ENCODE measurements at places on chromosomes 2 and 18.

DNA sequence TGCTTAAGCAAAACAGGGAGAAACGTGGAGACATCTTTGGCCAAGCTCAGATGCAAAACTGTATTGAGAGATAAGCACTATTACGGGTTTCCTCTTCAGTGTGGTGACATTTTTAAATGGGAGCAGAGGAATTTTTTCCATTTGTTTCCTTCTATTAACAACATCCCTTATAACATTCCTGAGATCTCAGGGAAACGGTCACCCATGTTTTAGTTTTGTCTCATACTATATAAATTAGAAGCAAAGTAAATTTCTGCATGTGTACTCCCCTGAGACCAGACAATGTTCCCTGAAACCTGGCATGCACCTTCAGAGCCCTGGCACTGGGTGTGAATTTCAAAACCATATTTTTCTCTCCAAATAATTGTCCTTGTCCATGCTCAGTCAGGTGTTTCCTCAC, 57.6 kb upstream of the RNF152 start:
- no peak for DNase-seq

- DNase-seq = no peak
Measured at GRCh38 chr2:52356556-52356955, 1324.6 kb upstream of the NRXN1 start.

DNA sequence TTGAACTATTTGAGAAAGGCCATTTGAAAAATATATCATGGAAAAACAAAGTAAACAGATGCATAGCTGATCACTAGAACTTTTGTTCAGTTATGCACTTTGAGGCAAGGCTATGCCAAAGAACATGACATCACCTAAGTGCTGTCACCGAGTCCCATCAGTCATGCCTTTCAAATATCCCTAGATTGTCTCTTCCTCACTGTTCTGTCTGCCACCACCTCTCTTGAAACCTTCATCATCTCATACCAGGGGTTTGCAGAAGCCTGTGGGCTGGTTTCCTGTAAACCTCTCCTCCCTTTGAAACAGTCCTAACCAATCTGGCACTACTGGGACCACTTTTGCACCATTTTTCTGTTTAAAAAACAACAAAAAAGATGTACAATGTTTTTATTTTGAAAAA, 12.3 kb upstream of the RAPH1 start:
- DNase-seq = no peak

- no peak for DNase-seq
Measured at GRCh38 chr2:196566961-196567666, 72.4 kb upstream of the CCDC150 start.

DNA sequence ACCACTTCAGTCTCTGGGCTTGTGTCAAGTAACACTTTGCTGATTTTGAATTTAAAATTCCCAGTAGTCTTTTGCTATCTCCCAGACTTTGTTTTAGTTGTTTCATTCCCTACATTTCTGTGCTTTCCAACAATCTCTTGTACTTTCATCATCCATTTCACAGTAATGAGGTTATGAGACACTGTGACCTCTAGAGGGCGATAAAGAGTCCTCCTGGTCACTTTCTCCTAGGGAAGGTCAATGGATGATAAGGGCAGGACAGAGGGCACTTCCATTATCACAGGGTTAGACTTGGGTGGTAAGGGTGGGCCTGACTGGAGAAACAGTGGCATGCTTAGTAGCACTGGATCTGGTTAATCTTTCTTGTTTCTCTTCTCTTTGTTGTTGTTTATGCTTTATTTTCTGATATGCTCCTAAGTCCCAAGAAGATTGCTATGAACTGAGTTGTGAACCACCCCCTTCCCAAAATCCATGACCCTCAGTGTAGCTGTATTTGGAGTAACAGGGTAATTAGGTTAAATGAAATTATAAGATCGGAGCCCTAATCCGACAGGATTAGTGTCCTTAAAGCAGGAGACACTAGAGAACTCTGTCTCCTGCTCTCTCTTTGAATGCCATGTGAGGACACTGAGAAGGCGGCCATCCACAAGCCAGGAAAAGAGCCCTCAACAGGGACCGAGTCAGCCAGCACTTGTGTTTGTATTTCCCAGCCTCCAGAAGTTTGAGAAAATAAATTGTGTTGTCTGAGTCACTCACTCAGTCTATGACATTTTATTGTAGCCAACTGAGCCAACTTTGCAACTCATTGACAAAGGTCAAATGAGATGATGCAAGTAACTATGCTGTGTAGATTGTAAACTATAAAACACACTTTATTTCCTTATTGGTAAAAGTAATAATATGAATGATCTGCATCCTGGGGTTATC, 779.2 kb downstream of the CNTNAP5 start:
- no peak for DNase-seq

Data from activated CD4-positive, alpha-beta memory T cell treated with anti-CD3 and anti-CD28 coated beads for 36 hours (primary cell).